ENCODE measurements at places on chromosomes 1 and 21. TPM values are rescaled to one million over a fixed set of nuclear protein-coding genes. Genes with fewer than 3 reads are reported as not detected.

ITLN1 gene
- 2.2 TPM for total RNA-seq

DNA sequence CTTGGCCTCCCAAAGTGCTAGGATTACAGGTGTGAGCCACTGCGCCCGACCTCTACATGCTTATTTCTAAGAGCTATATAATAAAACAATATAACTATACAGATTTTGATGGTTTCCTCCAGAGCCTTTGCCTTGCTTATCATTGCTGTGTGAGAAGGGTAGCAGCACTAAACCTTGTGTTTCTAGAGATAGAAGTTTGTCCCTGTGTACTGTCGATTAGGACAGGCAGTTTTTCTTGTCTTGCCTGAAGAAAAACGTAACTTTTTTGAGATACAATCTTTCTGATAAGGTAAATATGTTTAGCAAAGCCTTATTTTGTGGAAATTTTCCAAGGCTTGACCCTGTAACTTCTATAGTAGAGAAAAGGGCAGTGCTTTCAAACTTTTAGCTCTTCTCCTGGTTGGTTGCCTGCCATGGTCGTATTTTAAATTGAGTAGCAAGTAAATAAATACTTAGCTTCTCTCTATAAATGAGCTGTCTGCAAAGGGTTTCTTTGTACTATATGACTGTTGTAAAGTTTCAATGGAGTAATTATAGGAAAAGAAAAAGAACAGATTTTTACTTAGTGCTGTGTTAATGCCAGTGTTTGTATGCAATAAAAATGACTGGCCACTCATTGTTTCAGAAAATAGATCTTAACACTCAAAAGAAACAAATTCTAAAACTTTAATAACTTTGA is 86.4 kb upstream of the CACYBP start:
- peaks cover 8% of the 10 kb centered on the region for H3K4me1 ChIP-seq
- no peak overlapping the region for H3K4me3 ChIP-seq
- no peaks in the 10 kb centered on the region for H3K27me3 ChIP-seq
- no peaks in the 10 kb centered on the region for H3K36me3 ChIP-seq
- no peak overlapping the region for H3K27ac ChIP-seq
- no peak for DNase-seq

GRCh38 chr1:155301342-155301841 is at the start of gene PKLR:
PKLR (minus strand) TSS chr1:155301438; CDS start chr1:155301395, 43 bp downstream.
- H3K27me3 ChIP-seq = no peaks in the 10 kb centered on the region
- no peak within 1 kb of the TSS for H3K4me3 ChIP-seq
- no peak for DNase-seq
- H3K27ac ChIP-seq = no peak within 1 kb of the TSS

- H3K27me3 ChIP-seq = no peaks in the 10 kb centered on the region
- no peaks in the 10 kb centered on the region for H3K36me3 ChIP-seq
- DNase-seq = no peak
- no peaks in the 10 kb centered on the region for H3K4me1 ChIP-seq
- H3K4me3 ChIP-seq = no peak overlapping the region
These were observed 63.1 kb upstream of the KLHDC7A start for GRCh38 chr1:18417316-18418269.

DNA sequence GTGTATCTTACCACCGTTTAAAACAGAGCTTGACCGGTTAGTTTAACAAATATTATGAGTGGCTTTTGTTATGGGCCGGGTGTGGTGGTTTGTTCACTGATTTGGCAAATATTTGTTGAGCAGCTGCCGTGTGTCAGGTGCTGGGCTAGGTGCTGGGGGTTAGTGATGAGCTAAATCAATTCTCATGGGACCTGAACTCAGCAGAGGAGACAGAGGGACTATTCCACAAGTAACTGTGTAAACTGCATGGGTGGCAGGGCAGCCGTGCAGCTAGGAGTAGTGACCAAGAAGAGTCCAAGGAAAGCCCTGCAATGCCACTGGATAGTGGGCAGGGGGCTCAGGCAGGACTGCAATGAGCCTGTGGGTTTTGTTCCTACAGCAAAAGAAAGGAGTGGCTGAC is 11.2 kb upstream of the C2CD2 start:
- H3K36me3 ChIP-seq = no peaks in the 10 kb centered on the region
- H3K4me1 ChIP-seq = peaks cover 8% of the 10 kb centered on the region
- peak; percentile 40 for DNase-seq

CYP4A11 gene
- total RNA-seq = not detected

DNA sequence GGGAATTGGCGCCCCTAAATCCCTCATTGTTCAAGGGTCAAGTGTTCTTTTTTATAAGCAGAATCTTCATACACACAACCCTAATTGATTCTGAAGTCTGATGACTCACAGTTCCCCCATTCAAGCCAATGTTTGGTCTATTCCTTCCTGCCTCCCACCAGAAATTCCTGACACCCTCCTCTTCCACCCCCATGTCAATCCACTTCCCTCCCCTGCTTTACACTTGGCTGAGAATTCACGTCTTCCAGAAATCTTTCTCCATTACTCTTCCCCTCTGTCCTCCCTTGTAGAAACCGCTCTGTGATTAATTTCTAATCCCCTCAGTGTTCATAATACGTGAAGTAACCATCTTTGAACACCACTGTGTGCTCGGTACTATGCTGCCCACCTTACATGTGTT is 76.2 kb upstream of the CD34 start:
- H3K4me1 ChIP-seq = no peaks in the 10 kb centered on the region
- H3K36me3 ChIP-seq = no peaks in the 10 kb centered on the region
- DNase-seq = no peak
- no peak overlapping the region for H3K27ac ChIP-seq
